ENCODE measurements at places on chromosomes 12 and 14.

DNA sequence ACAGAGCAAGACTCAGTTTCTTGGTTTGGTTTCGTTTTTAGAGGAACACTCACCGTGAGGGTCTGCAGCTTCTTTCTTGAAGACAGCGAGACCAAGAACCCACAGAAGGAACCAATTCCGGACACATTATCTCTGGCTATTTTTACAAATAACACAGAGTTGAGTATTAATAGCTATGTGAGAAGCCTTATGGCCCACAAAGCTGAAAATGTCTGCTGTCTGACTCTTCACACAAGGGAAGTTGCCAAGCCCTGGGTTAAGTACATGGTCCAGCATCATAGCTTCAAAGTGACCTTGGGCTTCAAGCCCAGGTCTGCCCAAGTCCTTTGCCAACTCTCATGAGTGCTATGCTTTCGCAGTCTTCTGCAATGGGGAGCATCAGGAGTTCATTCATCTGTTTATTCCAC is 2.6 kb upstream of the LGMN start:
- DNase-seq: no peak

GRCh38 chr12:99911081-99911480 is 73.7 kb downstream of the ANKS1B start:
- DNase-seq: peak; percentile 56

DNA sequence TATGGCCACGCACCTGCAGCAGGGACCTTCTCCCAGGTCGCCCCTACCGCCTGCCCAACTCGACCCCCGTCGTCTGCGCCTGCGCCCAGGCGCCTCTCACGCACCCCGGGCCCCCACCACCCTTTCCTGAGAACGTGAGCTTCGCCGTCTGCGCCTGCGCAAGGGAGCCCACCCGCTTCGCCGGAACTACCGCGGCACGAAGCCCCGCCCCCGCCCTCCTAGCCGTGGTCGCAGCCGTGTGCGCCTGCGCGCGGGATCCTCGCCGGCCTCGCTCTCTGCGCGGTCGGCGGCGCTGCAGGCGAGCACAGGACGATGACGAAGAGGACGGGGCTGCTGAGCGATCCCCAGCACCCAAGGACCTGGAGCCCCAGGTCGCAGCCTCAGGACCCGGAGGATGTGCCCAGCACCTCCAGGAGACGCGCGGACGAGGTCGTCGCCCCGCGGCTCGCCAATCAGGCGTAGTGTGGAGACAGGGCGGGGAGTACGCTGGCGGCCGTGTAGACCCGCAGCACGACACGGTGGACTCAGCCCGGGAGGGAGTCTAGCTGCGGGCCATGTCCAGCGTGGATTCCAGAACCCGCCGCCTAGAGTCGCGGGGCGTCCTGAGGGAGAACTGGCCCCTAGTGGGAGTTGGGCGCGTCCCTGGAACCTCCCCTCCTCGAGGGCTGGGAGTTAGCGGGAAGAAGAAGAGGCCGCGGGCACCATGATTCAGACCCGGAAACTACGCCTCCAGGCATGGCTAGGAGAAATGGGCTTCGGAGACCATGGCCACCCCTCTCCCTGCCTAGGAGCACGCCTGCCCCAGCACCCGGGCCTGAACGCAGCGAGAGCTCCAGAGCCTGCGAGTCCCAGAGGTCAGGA is 1120.8 kb upstream of the TMEM132C start:
- peak; percentile 83 for DNase-seq

- DNase-seq: no peak
These were observed 112.6 kb upstream of the TMCC3 start for GRCh38 chr12:94762943-94763342.

GRCh38 chr14:70822530-70823185 is 13.3 kb upstream of the MAP3K9 start:
- peak; percentile 53 for DNase-seq

GRCh38 chr14:37428954-37429353 is 166.1 kb downstream of the FOXA1 start:
- DNase-seq: no peak

- no peak for DNase-seq
These were observed 7.9 kb downstream of the METTL25 start for GRCh38 chr12:82366197-82366596.

- no peak for DNase-seq
These were observed 118.4 kb upstream of the NCOR2 start for GRCh38 chr12:124685689-124686369.

- DNase-seq: no peak
These were observed 153.4 kb downstream of the RIMBP2 start for GRCh38 chr12:130562716-130563115.

- no peak for DNase-seq
These were observed 6.0 kb downstream of the DCTN2 start for GRCh38 chr12:57541001-57541400.

DNA sequence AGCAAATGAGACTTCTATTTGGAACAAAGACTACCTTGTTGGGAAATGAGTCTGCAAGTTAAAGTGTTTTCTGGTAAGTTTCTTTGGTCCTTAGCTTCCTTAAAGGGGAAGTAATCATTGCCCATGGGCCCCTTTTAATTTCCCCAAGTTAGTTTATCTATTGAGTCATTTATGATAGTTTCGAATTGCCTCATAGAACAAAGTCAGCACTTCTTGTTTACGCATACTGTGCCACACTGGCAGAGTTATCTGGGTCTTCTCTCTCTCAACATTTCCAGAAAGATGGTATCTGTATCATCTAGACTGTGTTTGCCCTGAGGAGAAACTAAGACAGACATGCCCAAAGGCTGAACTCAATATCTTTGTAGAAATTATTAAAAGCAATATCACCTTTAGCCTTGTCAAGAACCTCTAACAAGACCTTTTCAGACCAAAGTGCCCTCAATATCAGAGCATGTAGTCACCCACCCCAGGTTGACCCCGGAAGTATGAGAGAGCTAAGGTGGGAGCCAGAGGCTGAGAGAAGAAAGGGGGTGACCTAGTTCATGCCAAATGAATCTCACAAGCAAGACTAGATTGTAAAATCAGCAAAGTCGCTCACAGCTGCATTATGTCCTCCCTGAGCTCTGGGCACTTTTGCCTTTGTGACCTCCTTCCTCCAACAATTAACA is 40.0 kb downstream of the GPR65 start:
- no peak for DNase-seq

GRCh38 chr14:93016275-93016845 is 93.4 kb downstream of the CHGA start:
- no peak for DNase-seq

- DNase-seq: no peak
These were observed 64.8 kb upstream of the MAX start for GRCh38 chr14:65167072-65167645.

DNA sequence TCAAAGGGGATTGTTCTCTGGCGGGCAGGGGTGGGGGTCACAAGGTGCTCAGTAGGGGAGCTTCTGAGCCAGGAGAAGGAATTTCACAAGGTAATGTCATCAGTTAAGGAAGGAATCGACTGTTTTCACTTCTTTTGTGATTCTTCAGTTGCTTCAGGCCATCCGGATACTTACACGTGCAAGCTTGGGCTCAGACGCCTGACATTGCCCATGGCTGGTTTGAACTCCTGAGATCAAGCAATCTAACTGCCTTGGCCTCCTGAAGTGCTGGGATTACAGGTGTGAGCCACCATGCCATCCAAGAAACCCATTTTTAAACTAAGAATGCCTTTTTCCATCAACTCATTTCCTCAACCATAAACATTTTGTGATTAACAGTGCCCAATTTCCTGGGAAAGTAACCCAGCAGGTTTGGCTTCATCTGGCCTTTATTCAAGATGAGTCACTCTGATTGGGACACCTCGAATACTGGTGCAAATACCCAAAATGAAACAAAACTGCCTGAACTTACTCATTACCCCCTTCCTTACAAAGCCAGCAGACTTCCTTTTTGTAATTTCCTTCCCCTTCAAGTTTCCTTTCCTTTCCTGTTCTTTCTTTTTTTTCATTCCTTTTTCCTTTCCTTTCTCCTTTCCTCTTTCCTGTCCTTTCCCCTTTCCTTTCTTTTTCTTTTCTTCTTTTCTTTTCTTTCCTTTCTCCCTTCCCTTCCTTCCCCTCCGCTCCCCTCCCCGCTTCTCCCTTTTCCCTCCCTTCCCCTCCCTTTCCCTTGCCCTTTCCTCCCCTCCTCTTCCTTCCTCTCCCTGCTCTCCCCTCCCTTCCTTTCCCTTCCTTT is 10.2 kb upstream of the RNASE10 start:
- no peak for DNase-seq

DNA sequence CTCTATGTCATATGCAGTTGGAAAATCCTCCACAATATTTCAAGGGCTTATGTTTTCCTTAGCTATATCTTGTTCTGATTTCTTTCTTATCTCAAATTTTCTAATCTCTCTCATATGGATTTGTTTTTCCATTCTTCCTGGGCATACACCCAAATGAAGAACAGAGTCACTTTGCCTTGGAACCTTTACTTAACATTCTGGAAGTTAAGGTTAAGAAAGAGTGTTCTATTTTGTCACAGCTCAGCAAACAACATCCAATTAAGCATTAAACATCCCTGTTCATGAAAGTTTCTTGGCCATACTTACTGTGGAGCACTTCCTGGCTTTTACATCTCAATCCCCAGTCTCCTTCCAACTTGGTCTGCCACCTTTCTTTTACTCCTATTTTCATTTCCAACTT is 5.3 kb downstream of the NAV3 start:
- no peak for DNase-seq

DNA sequence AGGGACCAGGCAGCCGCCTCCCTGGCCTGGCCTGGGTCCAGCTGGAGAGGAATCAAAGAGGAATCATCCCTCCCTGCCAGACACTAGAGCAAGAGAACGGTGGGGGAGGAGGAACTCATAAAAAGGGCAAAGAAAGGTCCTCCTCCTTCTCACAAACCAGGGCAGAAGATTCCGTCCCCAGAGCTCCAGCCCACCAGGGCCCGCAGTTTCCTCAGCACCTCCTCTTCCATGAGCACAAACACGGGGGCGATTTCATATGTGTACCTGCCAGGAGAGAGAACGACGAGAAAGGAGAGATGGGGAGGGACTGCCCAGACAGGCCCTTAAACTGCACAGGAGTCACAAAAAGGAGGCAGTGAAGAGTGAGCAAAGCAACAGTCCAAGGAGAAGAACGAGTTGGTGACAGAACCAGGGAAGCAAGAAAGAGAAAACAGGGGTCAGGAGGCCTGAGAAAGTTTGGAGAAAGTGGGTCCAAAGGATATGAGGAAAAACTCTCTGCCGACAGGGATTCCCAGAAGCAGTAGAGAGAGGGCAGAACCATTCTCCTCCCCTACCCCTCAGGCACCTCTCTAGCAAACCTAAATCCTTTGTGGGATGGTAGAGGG is 8.7 kb upstream of the ZNF740 start:
- peak; percentile 40 for DNase-seq

DNA sequence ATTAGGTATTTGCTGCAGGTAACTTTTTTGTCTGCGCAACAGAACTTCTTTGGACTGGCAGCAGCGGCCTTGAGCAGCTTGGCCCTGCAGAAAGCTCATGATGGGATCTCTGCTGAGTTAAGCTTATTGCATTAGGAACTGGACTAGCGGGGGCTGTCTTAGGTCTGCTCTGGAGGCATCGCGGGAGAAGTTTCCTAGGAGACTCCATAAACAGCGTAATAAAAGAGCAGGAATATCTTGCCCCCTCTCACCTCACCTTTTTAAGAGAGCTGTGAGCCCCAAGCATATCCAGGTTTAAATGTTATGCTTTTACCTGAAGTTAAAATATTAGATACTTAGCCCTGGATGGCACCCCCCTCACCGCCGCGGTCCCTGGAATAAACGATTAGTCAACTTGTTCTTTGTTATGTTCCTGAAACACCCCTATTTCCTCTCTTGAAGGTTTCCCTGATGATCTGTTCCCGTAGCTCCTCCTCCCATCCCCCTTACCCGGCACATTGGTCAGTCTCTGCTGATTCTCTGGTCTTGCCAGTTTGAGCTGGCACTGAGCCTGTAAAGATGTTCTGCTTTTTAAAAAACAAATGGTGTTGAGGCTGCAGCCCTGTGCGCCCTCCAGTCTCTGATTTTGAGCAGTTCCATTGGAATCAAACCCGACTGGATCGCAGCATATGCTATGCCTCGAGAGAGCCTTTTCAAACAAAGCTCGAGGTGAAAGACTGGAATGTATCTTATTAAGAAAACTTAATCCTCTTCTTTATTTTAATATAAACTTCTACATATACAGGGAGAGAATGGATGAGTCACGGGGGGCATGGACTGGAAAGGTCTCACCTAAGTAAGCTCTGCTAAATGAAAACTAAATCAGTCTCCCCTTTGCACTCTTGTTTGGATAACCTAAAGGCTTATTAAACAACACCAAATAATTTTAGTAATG is 1.9 kb downstream of the MLXIP start:
- peak; percentile 77 for DNase-seq

- no peak for DNase-seq
These were observed 8.4 kb upstream of the CALM1 start for GRCh38 chr14:90388437-90388836.

DNA sequence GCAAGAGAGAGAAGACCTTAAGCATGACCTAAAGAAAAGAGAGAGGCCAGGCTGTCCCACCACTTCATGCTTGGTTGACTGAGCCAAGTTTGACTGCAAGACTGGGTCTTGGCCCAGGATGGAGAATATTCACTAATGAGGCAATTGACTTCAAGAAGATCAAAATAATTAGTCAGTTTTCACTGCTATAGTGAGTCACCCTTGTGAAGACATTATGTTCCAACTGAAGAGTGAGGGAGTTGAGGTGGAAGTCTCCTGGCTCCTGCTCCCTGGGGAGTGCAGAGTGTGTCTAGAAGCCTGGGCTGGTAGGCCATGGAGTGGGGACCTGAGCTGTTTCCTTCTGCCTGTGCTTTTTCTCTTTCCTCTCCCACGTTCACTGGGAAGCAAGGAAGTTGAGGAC is 117.6 kb downstream of the CACNA1C start:
- DNase-seq: no peak

DNA sequence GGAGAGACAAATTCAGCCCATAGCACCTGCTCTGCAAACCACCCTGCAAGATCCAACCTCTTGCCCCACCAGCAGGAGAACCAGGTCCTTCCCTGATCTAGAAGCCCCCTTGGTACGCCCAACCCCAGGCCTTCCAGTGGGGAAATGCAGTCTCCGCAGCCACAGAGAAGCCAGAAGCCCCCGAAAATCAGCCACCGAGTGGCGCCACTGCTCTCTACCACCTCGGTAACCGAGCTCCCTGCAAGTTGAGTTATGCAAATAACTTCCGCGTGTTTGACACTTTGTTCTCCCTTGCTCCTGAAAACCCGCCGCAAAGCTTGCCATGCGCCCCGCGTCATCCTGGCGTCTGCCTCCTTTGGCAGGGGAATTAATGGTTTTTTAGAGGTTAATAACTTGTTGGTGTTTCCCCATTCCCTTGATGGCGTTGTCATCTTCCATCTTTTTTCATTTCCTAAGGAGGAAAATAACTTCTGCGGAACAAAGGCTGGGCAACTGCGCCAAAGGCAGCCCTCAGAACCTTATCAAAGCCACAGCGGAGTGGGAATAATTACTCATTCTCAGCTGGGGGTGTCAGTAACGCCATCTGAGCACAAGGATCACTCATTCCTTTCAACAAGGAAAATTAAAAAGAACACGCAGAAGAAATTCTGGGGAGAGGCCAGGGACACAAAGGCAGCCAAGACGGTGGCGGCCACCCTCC is 60.4 kb downstream of the FZD10 start:
- no peak for DNase-seq

GRCh38 chr14:24662753-24663152 is 28.8 kb upstream of the GZMB start:
- DNase-seq: no peak

- no peak for DNase-seq
These were observed 372.5 kb upstream of the DDHD1 start for GRCh38 chr14:53525608-53526007.

- DNase-seq: no peak
These were observed 469.8 kb upstream of the SEL1L start for GRCh38 chr14:82003426-82003825.

GRCh38 chr12:127290251-127290650 is 976.7 kb upstream of the TMEM132C start:
- DNase-seq: no peak

GRCh38 chr14:73998726-73999125 is 20.4 kb downstream of the ENTPD5 start:
- DNase-seq: no peak
